ENCODE measurements at places on chromosomes 3 and 15.
A peak's percentile ranks its signal among the peaks of the same experiment; 100 is the strongest.

DNA sequence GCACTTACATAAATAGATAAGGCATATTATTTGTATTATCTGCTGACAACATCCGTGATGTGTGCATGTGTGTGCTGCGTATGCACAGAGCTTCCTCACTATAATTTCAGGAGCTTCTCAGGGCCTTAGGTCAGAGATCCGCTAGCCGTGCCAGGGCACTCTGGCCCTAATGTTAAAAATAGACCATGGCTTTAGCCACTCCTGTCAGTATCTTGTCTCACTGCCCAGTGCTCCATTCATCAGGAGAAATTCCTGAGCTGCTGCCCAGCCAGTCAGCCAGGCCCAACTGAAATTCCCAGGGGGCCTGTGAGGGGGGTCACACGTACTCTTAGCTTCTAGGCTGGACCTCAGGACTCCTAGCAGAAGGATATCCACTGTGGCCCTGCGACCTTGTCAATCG lies 70.0 kb upstream of the ABHD2 start:
- no peak for DNase-seq

DNA sequence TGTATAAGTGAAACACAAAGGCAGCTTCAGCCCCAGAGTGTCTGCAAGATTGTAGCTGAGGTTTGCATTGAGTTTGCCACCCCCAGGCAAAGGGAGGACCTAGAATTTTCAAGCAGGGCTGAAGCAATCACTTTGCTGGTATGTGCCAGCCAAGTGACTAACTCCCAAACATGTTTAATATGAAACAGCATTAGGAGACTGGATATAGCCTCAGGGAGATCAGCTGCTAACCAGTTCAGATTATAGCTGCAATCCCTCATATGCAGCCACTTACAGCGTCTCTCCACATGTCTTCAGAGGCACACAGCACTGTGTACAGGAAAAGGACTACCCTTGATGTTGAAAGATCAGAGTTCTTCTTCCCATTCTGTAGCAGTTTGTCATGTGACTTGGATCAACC lies 38.4 kb upstream of the PPP2R3A start:
- DNase-seq, result peak; percentile 29

GRCh38 chr3:136947477-136947876 lies 10.3 kb upstream of the IL20RB start:
- DNase-seq, result no peak

- DNase-seq, result no peak
Observed at GRCh38 chr15:25766417-25766816, 96.7 kb downstream of the ATP10A start.

- DNase-seq, result no peak
Observed at GRCh38 chr3:139430493-139430892, 41.0 kb upstream of the COPB2 start.

GRCh38 chr3:5899014-5899761 lies 711.7 kb downstream of the EDEM1 start:
- DNase-seq, result no peak

DNA sequence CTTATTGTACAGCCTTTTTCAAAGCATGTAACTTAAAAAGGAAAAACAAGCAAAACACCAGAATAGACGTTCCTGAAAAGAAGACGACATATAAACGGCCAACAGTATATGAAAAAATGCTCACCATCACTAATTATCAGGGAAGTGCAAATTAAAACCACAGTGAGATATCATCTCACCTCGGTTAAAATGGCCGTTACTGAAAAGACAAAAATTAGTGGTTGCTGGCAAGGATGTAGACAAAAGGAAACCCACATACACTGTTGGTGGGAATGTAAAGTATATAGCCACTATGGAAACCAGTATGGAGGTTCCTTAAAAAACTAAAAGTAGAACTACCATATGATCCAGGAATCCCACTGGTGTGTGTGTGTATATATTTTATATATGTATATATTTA lies 64.5 kb upstream of the MLF1 start:
- no peak for DNase-seq

- no peak for DNase-seq
Observed at GRCh38 chr3:55330756-55331155, 156.3 kb downstream of the WNT5A start.

DNA sequence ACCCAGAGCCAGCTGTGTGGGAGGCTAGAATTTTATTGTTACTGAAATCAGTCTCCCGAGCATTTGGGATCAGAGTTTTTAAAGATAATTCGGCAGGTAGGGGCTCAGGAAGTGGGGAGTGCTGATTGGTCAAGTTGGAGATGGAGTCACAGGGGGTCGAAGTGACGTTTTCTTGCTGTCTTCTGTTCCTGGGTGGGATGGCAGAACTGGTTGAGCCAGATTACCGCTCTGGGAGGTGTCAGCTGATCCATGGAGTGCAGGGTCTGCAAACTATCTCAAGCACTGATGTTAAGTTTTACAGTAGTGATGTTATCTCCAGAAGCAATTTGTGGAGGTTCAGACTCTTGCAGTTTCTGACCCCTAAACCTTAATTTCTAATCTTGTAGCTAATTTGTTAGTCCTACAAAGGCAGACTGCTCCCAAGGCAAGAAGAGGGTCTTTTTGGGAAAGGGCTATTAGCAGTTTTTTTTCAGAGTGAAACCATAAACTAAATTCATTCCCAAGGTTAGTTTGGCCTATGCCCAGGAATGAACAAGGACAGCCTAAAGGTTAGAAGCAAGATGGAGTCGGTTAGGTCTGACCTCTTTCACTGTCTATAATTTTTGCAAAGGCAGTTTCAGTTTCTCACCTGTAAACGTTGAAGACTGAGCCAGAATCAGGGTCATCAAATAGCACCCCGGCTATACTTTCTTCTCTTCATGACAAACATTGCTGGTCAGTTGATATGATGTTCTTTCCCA lies 28.2 kb downstream of the FLNB start:
- DNase-seq, result no peak

DNA sequence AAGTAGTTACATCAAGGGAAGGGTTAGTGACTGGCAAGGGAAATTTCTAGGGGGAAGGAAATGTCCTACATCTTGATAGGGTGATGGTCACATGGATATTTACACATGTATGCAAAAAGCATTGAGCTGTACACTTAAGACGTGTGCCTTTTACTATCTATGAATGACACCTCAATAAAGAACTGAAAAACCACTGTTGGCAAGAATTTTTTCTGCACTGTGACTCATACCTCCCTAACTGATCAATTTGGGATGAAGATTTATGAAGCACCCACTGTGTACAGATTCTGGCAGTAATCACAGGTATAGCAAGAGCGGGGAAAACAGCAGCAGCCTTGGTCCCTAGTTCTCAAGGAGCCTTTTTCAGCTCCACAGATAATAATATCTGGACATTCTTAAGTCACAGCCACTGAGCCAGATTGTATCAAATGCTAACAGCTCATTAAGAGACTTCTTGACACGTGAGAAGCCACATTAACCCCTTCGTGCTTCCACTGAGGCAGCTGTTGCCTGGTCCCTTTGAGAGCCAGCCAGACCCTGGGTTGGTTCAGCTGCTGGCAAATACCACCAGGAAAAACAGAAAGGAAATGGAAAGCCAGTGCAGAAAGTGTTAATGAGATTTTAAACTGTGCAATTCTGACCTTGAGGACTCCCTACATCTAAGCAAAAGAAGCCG lies 32.0 kb upstream of the GALNT15 start:
- DNase-seq, result no peak

DNA sequence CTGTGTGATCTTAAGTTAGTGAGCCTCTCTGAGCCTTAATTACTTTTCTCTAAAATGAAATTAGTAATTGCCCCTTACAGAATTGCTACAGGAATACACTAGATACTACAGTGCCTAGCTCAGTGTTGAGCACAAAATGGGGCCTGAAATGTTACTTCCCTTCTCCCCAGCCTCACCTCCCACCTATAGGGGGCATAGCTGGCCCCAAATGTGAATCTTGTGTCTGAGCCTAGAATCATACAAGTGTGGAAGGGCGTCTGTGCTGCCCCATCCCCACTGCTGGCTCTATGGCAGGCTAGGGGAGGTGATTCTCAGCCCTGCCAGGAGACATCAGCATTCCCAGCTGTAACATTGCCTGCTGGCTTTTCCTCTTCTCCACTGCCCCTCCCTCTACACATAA lies 42.7 kb downstream of the IFT122 start:
- DNase-seq, result no peak

- DNase-seq, result no peak
Observed at GRCh38 chr15:56783156-56783856, 50.0 kb upstream of the ZNF280D start.

DNA sequence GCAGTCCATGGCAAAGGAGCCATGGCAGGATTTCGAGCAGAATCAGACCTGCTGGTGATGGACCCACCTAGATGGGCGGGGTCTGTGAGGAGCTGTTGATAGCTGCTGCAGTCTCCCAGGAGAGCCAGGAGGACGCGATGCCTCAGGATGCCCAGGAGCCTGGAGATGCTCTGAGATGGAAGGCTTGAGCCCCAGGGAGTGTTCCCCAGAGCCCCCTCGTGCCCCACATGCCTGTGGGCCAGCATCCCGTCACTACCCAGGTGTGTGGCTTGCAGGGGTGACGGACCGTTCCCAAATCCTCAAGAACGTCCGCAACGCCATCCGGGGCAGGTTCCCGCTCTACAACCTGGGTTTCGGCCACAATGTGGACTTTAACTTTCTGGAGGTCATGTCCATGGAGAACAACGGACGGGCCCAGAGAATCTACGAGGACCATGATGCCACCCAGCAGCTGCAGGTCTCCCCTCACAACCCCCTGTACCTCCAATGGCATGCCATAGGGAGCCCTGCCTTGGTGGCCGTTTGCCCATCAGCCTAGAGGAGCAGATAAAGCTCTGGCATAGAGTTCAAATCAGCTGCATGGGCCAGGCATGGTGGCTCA lies 6.7 kb downstream of the ITIH1 start:
- DNase-seq, result no peak

DNA sequence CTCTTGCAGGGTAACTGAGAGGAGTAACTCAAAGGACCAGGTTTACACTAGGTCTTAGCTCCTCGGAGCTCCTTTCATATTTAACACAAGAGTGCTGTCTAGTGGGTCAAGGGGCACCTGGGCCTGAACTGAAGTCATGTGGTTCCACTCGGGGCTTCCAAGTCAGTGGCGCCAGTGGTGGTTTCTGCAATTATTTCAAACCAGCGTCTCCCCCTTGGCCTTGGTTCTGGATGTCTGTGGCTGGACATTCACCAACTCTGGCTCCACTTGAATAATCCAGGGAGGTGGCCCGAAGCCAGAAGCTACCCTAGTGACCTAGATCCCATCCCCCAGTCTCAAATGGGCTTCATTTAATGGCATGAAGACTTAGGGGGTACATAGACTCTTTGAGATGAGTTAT lies 144.3 kb upstream of the ADAMTS9 start:
- no peak for DNase-seq

- DNase-seq, result peak; percentile 13
Observed at GRCh38 chr3:76859596-76859995, 180.3 kb upstream of the ROBO2 start.

DNA sequence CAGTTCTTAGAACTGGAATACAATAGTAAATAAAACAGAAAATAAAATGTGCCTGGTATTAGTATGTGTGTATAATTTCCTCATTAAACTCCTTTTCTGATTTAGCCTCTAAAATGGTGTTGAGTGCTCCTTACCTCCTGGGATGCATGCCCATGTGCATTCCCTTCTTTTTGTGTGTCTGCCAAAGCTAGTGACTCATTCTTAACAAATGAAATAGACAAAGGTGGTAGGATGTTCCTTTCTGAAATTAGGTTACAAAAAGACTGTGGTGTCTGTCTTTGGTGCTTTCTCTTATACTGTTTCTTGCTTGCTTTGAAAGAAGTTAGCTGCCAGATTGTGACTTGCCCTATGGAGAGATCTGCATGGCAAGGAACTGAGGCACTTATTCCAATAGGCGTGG lies 623.7 kb downstream of the GRM7 start:
- DNase-seq, result no peak

DNA sequence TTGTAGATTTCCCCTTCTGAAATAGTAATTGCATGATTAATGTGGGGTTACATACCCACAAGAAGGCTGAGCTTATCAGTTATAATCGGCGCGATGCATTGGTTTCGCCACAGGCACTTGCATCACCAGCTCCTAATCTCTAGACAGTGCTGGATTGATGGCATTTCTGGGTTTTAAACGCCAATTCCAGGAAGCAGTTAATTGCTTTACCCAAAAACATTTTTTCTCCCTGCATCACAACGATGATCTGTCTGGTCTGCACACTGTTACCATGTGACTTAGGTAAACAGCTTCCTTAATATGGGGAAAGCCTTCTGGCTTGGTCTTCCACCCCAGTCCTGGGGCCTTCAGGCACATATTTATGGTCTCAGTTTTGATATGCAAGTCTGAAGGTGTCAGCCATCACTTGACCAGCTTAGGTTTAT lies 70.0 kb upstream of the HEG1 start:
- DNase-seq, result peak; percentile 99

DNA sequence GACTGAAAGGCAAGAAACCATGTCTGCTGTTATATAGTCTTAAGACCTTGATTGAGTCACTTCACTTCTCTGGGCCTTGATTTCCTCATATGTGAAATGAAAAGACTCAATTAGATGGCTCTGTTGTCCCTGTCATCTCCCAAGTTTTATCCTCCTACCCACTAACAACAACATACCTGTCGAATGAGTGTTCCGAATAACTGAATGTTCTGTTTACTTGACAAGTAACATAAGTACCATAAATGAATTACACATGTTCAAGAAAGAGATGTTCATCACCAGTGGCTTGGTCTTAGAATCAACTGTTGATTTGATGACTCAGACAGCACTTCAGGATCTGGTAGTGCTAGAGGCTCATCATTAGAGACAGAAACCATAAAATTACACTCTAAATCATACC lies 311.7 kb downstream of the VPS13C start:
- DNase-seq, result peak; percentile 60

DNA sequence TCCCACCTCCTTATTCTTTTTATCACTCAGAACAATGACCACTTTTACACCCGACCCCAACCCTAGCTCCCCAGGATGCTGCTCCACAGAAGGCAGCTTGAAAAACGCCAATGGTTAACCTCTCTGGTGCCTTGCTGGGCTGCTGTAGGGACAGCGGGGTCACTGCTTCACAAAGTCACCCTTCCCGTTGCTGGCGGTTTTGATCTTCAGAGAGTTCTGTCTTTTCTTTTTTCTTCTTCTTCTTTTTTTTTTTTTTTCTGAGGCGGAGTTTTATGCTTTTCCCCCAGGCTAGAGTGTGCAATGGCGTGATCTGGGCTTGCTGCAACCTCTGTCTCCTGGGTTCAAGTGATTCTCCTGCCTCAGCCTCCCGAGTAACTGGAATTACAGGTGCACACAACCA lies 20.7 kb downstream of the CEP19 start:
- no peak for DNase-seq

Data from HS-5 (cell line).